ENCODE measurements at places on chromosomes 12 and 14.

- no peak for DNase-seq
Observed at GRCh38 chr12:86104087-86104486, 152.1 kb downstream of the MGAT4C start.

- DNase-seq = peak; percentile 0
Observed at GRCh38 chr14:101481557-101481956, 79.7 kb upstream of the DIO3 start.

GRCh38 chr12:131984334-131984733 is 34.6 kb downstream of the EP400 start:
- no peak for DNase-seq

DNA sequence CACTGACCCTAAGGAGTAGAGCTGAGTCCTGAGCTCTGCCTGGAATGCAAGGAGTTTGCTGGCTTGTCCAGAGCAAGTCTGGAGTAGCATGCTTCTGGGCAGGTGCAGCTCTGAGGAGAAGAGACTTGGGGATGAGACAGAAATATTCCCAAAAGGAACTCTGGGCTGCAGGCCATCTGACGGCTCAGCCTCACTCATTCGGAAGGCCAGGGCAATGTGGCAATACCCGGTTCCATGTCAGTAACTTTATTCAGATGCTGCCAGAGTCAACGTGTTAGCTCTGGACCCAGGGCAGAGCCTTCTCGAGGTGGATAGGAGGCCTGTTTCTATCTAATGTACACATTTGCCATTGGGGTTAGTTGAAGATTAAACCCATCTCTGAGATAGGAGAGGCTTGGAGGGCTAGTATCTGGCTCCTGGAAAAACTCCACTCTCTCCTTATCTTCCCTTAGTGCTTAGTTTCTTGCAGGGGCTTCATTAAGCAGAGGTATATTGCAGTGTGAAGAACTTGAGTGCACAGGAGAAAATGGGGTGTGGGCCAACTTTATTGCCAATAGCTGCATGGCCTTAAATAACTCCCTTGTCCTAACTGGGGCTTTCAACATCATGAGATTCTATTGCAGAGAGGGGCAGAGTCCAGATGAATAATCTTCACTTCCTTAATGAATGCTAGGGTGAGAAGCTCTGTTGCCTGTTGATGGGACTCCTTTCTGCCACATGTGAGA is 65.6 kb downstream of the NTF3 start:
- no peak for DNase-seq

- no peak for DNase-seq
Observed at GRCh38 chr12:77433799-77434198, 368.4 kb upstream of the E2F7 start.

DNA sequence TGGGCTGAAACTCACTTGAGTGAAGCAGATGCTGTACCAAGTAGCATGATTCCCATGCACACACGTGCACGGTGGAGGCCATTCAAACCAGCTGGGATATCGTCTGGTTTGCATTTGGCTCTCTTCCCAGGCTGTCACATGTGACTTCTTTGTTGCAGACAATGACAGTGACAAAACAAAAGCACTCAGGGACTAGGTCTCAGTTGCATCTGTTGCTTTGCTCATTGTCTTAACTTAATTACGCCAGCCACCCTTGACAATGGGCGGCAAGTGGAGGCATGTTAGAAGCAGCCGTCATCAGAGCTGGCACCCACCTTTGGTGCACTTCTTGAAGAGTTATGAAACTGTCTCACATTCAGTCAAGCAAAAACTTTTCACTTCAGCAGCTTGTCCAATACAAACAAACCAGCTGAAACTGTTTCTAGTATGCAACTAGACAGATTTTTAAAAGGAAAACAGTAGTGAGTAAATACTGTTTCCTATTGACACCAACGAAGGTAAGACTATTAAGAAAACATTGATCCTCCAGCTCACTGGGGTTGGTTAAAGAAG is 74.3 kb downstream of the IGF1 start:
- no peak for DNase-seq

- DNase-seq = no peak
Observed at GRCh38 chr14:70716958-70717357, 75.2 kb downstream of the TTC9 start.

DNA sequence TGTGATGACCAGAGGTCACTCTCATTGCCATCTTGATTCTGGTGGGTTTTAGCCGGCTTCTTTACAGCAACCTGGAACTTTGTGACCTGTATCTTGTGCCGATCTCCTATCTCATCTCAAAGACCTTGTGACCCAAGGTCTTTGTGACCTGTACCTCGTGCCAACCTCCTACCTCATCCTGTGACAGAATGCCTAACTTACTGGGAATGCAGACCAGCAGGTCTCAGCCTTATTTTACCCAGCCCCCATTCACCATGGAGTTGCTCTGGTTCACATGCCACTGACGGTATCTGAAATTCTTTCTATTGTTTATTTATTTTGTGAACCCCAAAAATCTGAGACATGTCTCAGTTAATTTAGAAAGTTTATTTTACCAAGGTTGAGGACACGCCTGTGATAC is 7.4 kb upstream of the HSPB8 start:
- DNase-seq = no peak

DNA sequence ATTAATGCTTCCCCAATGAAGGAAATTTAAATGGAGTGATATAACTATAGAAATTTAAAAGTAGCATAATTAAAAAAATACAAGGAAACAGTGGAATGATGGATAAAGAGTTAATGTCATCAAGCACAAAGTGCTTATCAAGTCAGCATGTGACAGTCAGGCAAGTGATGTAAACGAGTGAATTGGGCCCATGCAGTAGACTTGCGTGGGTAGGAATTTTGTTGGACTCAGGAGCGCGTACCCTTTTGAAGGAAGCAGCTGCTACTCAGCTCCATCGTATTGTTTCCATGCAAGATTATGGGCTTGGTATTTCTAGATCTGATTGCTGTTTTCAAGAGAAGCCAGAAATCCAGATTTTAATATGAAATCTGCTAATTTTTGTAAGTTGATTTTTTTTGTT is 4.4 kb upstream of the DYRK4 start:
- DNase-seq = no peak

DNA sequence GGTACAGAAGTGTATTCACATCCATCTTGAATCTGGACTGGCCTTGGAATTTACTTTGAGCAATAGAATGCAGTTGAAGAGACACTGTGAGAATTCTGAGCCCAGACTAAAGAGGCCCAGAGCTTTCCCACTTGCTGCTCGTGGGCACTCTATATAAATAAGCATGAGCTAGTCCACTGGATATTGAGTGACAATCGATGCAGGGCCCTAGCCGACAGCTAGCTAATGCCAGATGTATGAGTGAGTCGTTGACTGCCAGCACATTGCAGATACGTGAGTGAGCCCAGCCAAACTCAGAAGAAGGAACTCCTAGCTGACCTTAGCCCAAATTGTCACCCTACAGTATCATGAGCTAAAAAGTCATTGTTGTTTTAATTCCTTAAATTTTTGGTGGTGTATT is 24.9 kb downstream of the NAV3 start:
- DNase-seq = no peak

DNA sequence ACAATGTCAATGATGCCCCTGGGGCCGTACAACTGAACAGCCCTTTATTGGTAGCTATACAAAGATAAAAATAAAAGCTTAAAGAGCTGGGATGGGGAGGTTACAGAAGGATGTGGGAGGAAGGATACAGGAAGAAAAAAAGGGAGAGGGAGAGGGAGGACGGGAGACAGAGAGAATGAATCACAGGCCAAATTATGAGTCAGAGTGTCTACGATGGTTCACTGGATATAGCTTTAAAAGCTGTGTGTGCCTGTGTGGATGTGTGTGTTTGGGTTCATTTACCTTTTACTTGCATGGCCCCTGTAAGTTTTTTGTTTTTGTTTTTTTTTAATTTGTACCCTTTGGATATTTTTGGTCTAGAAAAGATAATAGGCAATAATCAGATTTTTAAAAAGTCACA is 111.9 kb downstream of the CCDC60 start:
- DNase-seq = no peak

DNA sequence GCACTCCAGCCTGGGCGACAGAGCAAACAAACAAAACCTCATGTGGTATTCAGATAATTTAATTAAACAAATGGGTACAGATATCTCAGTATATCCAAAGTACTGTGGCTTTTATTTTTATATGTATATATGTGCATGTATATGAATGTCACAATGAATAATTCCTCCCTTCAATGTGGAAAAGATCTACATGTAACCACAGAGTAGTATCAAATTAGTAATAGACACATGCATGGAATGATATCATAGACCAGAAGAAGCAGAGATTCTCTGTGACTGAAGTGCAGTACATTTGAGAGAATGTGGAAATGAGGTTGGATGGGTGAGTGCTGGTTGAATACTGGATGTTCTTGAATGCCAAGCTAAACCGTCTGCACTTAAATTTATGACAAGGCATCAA is 222.9 kb downstream of the CPNE8 start:
- no peak for DNase-seq

- DNase-seq = no peak
Observed at GRCh38 chr12:107761502-107761904, 566 bp upstream of the PRDM4 start.

- no peak for DNase-seq
Observed at GRCh38 chr12:56894698-56895368, 39.4 kb downstream of the SDR9C7 start.

GRCh38 chr14:96502621-96503305 is 581 bp downstream of the PAPOLA start:
- DNase-seq = peak; percentile 81

GRCh38 chr12:65968359-65968758 is 144.1 kb downstream of the HMGA2 start:
- DNase-seq = no peak

DNA sequence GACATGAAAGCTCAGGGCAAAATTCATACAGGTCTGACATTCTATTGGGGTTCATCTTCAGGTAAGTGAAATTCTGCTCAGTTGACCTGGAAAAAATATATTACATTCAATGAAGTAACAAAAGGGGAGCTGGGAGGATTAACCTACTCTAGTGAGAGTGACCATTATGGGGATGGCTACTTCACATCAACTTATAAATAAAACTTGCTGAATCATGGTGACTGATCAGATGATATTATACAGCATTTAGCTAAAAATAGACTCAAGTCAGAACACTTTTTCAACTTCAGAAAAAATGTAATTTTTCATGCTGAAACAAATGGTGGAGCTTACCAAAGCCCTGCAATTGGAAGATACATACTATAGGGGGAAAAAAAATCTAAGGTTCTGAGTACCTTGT is 800.2 kb downstream of the FSCB start:
- no peak for DNase-seq

DNA sequence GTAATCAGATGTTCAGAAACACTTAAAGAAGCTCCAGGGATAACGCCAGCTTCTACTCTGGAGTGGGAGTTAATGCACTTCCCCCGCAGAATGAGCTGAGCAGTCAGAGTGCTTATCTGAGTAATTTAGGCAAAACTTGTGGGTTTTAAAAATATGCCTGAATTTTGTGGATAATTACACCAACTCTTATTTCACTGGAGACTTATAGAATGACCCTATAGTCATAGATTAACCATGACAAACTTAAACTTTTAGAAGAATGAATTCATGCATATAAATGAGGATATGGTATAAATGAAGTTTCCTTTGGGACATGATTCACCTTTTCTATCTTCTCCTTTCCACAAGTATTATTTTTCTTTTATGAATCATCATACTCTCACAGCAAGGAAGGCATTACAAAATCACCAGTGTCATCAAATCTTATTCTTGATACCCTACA is 241.1 kb upstream of the FBXO33 start:
- DNase-seq = no peak

DNA sequence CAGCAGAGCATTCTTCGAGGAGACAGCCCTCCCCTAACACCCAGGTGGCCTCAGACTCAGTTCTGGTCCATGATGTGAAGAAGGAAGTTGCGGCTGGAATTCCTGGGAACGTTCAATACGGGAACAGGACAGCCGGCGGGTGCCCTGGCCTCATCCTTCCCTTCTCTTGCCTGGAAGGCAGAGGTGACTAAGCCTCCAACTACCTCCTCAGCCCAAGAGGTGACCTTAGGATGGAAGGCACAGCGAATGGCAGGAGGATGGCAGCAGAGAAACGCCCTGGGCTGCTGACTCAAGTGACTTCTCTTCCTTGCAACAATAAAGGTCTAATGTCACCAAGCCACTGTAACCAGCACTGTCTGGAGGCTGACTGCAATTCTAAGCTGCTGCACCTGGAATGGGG is 36.1 kb downstream of the DHX37 start:
- DNase-seq = no peak

GRCh38 chr14:100116134-100116533 is 43.3 kb downstream of the DEGS2 start:
- no peak for DNase-seq

DNA sequence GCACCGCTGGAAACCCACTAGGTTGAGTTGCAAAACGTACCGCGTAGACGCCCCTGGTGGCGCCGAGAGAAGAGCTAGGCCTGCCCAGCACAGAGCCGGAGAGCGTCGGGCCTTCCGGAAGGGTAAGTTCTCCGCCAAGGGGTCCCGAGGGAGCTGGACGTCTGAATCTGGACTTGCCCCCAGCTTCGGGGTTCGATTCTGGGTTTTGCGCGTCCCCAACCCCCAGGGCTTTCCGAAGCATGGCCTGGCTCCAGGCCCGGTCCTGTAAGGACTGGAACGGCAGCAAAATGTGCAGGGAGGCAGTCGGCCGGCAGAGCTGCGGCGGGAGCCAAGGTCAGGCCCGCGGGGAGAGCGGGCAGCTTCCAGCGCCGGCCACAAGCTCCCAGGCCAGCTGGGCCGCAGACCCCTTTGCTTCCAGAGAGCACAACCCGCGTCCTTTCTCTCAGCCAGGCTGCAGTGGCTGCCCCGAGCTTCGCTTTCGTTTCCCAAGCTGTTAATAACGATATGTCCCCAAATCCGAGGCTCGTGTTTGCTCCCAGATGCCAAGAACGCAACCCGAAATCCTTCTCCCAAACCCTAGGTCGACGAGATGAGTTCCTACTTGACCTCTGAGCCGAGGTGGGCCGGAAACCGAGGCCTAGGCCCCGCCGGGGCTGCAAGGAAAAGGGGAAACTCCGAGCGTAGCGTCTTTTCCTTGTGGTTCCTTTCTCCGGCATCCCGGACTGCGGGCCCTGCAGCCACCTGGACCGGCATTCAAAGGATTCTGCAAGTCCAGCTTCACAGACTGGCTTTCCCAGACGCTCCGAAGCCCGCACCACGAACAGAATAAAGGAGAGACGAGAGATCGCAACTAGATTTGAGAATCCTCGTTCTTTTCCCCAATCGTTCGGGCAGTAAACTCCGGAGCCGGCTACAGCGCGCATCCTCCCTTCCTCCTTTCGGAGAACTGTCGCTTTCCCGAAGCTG is 3.2 kb upstream of the TBX5 start:
- DNase-seq = peak; percentile 47

- no peak for DNase-seq
Observed at GRCh38 chr14:33578461-33579216, 372.2 kb downstream of the EGLN3 start.

DNA sequence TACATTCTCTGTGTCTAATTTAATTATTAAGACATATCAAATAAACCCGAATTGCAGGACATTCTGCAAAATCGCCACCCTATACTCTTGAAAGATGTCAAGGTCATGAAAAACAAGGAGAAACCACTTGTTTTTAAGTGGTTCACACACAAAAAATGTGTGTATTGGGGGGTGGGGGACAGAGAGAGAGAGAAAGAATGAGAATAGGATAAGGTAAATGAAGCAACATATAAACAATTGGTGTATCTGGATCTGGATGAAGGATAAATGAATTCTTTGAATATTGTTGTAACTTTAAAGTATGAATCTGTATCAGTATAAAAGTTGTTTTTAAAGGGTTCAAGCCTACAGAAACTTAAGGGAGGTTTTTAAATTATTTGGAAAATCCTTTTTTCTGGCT is 72.1 kb downstream of the ARID2 start:
- no peak for DNase-seq
